NCI-H146 (cell line): ENCODE measurements at places on chromosomes 4 and X.

DNA sequence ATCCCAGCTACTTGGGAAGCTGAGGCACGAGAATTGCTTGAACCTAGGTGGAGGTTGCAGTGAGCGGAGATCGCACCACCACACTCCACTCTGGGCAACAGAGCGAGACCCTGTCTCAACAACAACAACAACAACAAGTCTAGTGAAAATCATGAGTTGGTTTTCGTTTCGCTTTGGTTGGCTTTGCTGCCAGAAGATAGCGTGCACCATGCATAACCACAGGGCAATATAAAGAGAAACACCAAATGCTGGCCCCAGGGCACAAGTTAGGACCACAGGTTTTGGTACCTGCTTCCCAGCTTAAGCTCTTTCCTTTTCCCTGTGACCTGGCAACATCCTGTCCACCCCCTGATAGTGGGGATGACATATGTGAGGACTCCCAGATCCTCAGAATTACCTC lies 21.5 kb upstream of the HMGB3 start:
- DNase-seq = no peak

GRCh38 chr4:2066011-2066551 lies 7.0 kb downstream of the NAT8L start:
- no peak for DNase-seq

- no peak for DNase-seq
These were observed 18.4 kb upstream of the FNIP2 start for GRCh38 chr4:158750379-158750778.

GRCh38 chrX:135697601-135698000 lies 15.8 kb upstream of the CT45A1 start:
- no peak for DNase-seq

- no peak for DNase-seq
These were observed 510.9 kb downstream of the PPP4R3C start for GRCh38 chrX:26952213-26952612.

- no peak for DNase-seq
These were observed 216.3 kb downstream of the HHIP start for GRCh38 chr4:144862210-144862609.

GRCh38 chrX:15430076-15430475 lies 45.9 kb upstream of the VEGFD start:
- no peak for DNase-seq

DNA sequence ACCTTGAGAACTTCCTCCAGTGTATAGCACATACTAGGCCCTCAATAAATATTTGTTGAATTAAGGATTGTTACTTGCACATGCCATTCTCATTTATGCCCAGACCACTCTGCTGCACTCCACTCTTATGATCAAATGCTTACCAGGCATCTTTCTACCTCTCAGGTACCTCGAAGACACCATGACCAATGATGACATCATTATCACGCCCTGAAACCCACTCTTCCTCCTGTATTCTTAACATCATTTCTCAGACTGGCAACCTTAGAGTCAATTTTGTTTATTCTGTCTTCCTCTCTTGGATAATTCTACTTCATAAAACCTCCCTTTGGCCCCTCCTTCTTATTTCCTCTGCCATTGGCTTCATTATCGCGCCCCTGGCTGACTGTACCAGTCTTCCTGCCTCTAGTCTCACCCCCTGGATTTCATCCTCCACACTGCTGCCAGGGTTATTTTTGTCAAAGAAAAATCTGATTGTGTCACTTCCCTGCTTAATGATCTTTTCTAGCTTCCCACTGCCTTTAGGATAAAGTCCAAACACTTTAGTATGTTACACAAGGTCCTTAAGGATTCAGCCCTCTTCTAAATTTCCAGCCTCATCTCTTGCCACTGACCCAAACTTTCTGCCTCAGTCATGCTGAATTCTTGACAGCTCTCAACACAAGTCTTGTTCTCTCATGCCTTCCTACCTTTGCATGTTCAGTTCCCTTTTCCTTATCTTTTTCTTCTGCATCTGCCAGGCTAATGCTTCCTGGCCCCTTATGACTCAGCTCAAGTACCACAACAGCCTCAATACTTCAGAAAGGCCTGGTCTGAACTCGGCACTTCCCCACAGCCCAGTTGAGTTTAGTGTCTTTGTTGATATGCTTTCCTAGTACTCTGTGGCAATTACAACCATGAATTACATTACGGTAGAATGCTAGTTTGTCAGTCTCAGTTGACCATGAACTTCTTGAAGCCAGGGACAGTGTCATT lies 45.8 kb downstream of the HDAC8 start:
- DNase-seq = no peak

- no peak for DNase-seq
These were observed 745.3 kb upstream of the MAGEB2 start for GRCh38 chrX:29470030-29470429.

DNA sequence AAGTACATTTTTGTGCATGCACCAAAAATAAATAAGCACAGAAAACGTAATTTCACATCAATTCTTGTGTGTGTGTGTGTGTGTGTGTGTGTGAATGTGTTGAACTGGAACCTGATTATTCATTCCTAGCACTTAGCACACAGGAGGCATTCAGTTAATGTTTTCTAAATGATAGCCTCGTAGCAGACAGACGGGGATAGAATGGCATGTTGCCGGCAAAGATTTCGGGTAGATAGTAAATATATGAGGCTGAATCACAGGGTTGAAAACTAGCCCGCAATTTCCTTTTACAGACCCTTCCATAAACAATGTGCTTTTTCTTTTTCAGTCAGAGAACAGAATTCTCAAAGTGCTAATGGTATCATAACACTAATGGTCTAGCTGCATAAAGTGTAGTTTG lies 13.5 kb downstream of the MAOB start:
- no peak for DNase-seq
